ENCODE measurements at places on chromosomes 7 and 10. TPM values are rescaled to one million over a fixed set of nuclear protein-coding genes. Genes with fewer than 3 reads are reported as not detected.

DNA sequence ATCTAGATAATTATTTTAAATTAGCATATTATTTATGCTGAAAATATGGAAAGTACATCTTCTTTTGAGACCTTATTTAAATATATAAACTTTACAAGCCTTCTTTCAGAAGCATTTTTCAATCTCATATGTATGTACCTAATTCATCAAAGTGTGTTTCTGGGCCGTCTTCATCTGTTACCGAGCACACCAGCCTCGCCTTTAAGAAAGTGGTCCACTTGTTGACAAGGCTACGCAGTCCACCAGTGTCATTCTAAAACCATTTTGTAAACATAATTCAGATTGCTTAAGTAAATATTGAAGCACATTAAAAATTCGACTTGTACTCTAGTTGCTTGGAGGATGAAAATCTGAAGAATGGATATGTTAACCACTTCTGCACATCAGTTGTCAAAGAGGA is 116.3 kb downstream of the SEMA3C start:
- no peaks in the 10 kb centered on the region for H3K4me1 ChIP-seq
- H3K36me3 ChIP-seq, result no peaks in the 10 kb centered on the region
- DNase-seq, result no peak
- no peak overlapping the region for H3K4me3 ChIP-seq

- H3K36me3 ChIP-seq, result no peaks in the 10 kb centered on the region
- DNase-seq, result no peak
- H3K27me3 ChIP-seq, result no peaks in the 10 kb centered on the region
- H3K4me3 ChIP-seq, result no peak overlapping the region
- no peak overlapping the region for H3K27ac ChIP-seq
Measured at GRCh38 chr10:116646502-116646901, 25.7 kb downstream of the PNLIPRP2 start.

DNA sequence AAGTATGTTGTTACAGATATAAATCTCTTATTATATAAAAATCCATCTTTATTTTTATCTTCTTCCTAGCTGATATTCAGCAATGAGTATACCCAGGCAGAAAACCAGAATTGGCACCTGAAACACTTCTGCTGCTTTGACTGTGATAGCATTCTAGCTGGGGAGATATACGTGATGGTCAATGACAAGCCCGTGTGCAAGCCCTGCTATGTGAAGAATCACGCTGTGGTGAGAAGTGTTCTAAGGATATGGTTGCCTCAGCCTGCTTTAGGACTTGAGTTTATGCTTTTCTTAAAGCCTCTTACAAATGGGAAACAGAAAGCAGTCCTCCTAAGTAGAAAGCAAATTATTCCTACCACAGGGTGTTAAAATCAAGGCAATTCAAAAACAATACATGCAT is 41.9 kb downstream of the TES start:
- no peak overlapping the region for H3K4me3 ChIP-seq
- no peak for DNase-seq

DNA sequence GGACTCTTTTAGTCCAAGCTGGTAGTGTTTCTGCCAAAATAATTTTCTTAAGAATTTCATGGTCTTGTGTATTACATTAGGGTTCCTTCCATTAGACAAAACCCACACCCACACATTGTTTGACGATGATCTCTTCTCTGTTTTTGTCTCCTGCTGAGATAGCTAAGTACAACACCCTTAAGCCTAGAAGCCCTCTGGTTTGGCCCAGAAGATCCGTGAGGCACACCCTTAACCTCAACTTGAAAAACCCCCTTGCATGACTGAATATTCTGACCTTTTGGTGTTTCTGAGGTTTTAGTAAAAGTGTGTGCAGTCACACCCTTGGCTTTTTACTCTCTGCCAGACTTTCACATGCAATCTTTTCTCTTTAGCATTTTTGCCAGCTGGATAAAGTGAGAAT is 29.3 kb upstream of the ERCC6 start:
- DNase-seq, result no peak
- H3K4me1 ChIP-seq, result no peaks in the 10 kb centered on the region
- no peak overlapping the region for H3K4me3 ChIP-seq
- H3K27ac ChIP-seq, result no peak overlapping the region
- no peaks in the 10 kb centered on the region for H3K27me3 ChIP-seq

- H3K4me1 ChIP-seq, result no peaks in the 10 kb centered on the region
- no peak overlapping the region for H3K27ac ChIP-seq
- DNase-seq, result no peak
- H3K4me3 ChIP-seq, result no peak overlapping the region
- no peaks in the 10 kb centered on the region for H3K27me3 ChIP-seq
- H3K36me3 ChIP-seq, result no peaks in the 10 kb centered on the region
Measured at GRCh38 chr10:126380352-126381076, 7.8 kb downstream of the ADAM12 start.

GRCh38 chr10:32961343-32961894 is 3.4 kb upstream of the ITGB1 start:
- H3K4me3 ChIP-seq, result no peak overlapping the region
- no peaks in the 10 kb centered on the region for H3K36me3 ChIP-seq
- H3K27ac ChIP-seq, result peak overlapping the region; percentile 90
- peaks cover 12% of the 10 kb centered on the region for H3K4me1 ChIP-seq
- DNase-seq, result no peak
- H3K27me3 ChIP-seq, result no peaks in the 10 kb centered on the region

GRCh38 chr10:70403483-70404035 is 386 bp upstream of the EIF4EBP2 start:
- no peaks in the 10 kb centered on the region for H3K36me3 ChIP-seq
- DNase-seq, result no peak
- no peak overlapping the region for H3K4me3 ChIP-seq
- no peaks in the 10 kb centered on the region for H3K27me3 ChIP-seq
- peaks cover 4% of the 10 kb centered on the region for H3K4me1 ChIP-seq
- no peak overlapping the region for H3K27ac ChIP-seq

GRCh38 chr10:43922335-43923280 is 273.9 kb upstream of the ZNF32 start:
- DNase-seq, result peak; percentile 40
- H3K4me3 ChIP-seq, result no peak overlapping the region
- no peaks in the 10 kb centered on the region for H3K4me1 ChIP-seq
- no peaks in the 10 kb centered on the region for H3K36me3 ChIP-seq

GRCh38 chr7:81478664-81479063 is 291.2 kb downstream of the HGF start:
- peak; percentile 26 for DNase-seq
- no peak overlapping the region for H3K4me3 ChIP-seq
- no peak overlapping the region for H3K27ac ChIP-seq
- no peaks in the 10 kb centered on the region for H3K27me3 ChIP-seq
- no peaks in the 10 kb centered on the region for H3K36me3 ChIP-seq

DNA sequence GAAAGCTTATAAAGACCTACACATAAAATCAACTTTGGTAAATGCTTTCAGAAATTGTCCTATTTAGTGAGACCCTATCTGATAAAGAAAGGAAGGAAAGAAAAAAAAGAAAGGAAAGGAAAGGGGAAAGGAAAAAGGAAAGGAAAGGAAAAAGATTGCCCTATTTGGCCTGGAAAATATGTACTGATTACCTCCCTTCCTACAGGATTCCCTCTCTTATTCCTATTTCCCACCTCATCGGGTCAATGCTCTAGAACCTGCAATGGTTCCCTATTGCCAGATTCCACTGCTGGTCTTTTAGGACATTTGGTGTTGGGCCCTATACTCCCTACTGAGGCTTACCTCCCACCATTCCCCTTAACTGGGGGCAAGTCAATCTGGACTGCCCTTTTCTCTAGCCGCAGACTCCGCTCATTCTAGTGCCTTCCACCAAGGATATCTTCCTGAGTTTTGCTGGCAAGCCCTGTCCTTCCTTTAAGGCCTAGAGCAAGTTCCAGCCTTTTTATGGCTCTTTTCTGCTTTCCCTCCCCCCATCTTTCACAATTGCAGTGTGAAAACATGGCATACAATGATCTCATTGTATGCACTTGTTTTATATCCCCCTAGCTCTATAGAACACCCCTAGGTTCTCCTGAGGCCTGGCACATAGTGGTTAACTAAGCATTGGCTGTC is 4.4 kb downstream of the DDIT4 start:
- H3K27me3 ChIP-seq, result no peaks in the 10 kb centered on the region
- H3K36me3 ChIP-seq, result peaks cover 12% of the 10 kb centered on the region
- H3K4me1 ChIP-seq, result peaks cover 27% of the 10 kb centered on the region
- DNase-seq, result no peak
- no peak overlapping the region for H3K4me3 ChIP-seq
- no peak overlapping the region for H3K27ac ChIP-seq

- no peaks in the 10 kb centered on the region for H3K27me3 ChIP-seq
- no peak overlapping the region for H3K27ac ChIP-seq
- no peaks in the 10 kb centered on the region for H3K36me3 ChIP-seq
- no peak for DNase-seq
- no peak overlapping the region for H3K4me3 ChIP-seq
- H3K4me1 ChIP-seq, result peaks cover 7% of the 10 kb centered on the region
Measured at GRCh38 chr10:50541921-50542320, 81.8 kb downstream of the SGMS1 start.

DNA sequence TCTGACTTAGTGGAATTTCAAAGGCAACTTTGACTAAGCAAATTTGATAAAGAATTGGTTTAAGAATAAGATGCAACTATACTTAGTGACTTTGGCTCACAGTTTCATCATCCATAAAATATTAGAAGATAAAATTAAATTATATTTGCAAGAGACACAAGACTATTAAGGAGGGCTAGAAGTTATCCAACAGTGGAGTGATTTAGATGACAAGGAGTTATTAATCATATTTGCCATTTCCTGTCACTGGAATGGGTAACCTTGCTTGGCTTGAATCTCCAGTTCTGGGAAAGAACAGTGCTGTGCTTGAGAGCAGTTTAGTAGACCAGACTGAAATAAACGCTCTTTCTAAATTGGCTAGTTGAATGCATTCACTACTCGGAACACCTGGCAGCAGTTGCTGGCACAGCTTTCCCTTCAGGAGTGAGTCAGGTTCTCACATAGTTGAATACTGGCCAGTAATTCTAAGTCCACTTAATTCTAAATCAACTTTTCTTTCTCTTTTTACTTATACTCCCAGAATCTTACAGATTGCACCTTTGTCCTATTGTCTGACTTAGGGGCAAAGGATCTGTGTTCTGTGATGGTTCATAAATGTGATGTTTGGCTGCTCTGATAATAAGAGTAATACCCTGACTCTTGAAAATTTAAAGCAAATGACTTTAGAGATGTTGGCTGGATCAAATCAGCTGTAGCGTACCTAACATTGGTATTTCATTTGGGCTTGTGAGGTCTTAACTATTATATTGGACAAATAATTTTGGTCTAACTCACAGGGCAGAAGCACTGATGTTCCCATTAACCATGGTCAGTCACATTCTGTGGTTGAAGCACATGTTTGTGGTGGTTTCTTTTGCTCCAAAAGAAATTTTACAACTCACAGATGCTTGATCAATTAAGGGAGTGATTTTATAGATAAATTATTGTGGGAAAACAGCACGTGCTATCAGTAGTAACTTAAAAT is 16.6 kb downstream of the STMP1 start:
- DNase-seq, result peak; percentile 58
- no peak overlapping the region for H3K4me3 ChIP-seq
- H3K4me1 ChIP-seq, result peaks cover 8% of the 10 kb centered on the region
- H3K27ac ChIP-seq, result no peak overlapping the region
- no peaks in the 10 kb centered on the region for H3K27me3 ChIP-seq

GRCh38 chr7:142030294-142030693 is 34.6 kb downstream of the MGAM start:
- no peak overlapping the region for H3K27ac ChIP-seq
- no peak for DNase-seq
- no peaks in the 10 kb centered on the region for H3K4me1 ChIP-seq
- H3K36me3 ChIP-seq, result no peaks in the 10 kb centered on the region
- H3K27me3 ChIP-seq, result no peaks in the 10 kb centered on the region

DNA sequence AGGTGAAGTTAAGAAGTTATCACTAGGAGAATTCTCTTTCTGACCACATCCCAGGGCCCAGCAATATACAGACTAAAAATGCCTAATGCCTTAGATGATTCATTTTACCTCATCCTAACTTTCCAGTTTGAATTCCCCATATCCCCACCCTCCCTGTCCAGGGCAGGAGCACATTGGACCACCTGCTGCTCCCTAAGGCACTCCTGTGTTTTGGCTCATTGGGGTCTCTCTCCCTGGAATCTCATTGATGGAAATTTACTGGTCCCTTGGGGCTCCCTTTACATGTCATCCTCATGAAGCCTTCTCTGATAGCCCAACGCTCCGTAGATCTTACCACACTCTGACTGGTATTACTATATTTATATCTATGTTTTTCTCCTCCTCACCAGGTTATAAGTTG is 2.7 kb downstream of the IL2RA start:
- no peak overlapping the region for H3K4me3 ChIP-seq
- DNase-seq, result no peak
- no peaks in the 10 kb centered on the region for H3K27me3 ChIP-seq

- peaks cover 7% of the 10 kb centered on the region for H3K4me1 ChIP-seq
- DNase-seq, result no peak
- peaks cover 11% of the 10 kb centered on the region for H3K36me3 ChIP-seq
- no peaks in the 10 kb centered on the region for H3K27me3 ChIP-seq
Measured at GRCh38 chr7:42928754-42929153, 3.2 kb downstream of the PSMA2 start.

- H3K4me1 ChIP-seq, result peaks cover 2% of the 10 kb centered on the region
- DNase-seq, result no peak
- no peak overlapping the region for H3K4me3 ChIP-seq
- H3K27me3 ChIP-seq, result no peaks in the 10 kb centered on the region
Measured at GRCh38 chr7:51340029-51340838, 23.6 kb upstream of the COBL start.

DNA sequence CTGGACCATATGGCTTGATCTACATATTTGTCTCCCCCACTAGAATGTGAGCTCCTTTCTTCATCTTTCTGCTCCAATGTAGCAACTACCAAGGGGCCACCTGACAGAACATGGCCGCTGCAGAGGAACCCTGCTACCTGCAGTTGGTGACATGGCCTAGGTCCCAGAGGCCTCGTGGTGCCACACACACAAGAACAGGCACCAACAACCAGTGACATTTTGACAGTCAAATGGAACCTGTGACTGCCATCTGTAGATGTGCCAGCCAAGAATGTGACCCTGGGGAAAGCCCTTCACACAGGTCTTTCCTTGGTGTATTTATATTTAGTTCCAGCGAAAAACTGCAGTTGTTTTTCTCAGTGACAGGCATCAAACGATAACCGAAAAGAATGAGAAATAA is 67.9 kb upstream of the ANKRD1 start:
- H3K4me1 ChIP-seq, result no peaks in the 10 kb centered on the region
- no peak for DNase-seq
- no peak overlapping the region for H3K27ac ChIP-seq
- H3K4me3 ChIP-seq, result no peak overlapping the region

GRCh38 chr10:124325633-124325914 is 93.1 kb downstream of the OAT start:
- no peak overlapping the region for H3K27ac ChIP-seq
- no peaks in the 10 kb centered on the region for H3K27me3 ChIP-seq
- no peak for DNase-seq
- no peaks in the 10 kb centered on the region for H3K4me1 ChIP-seq
- no peaks in the 10 kb centered on the region for H3K36me3 ChIP-seq

- H3K27me3 ChIP-seq, result no peaks in the 10 kb centered on the region
- H3K4me3 ChIP-seq, result no peak overlapping the region
- no peak for DNase-seq
- H3K4me1 ChIP-seq, result no peaks in the 10 kb centered on the region
- H3K27ac ChIP-seq, result no peak overlapping the region
- H3K36me3 ChIP-seq, result no peaks in the 10 kb centered on the region
Measured at GRCh38 chr10:86299562-86299961, 67.0 kb downstream of the GRID1 start.

Gene IFIT2
- polyA plus RNA-seq, result 17.8 TPM

Gene LAMB1
- 103 TPM for polyA plus RNA-seq

Gene ARPC1A
- 212 TPM for polyA plus RNA-seq

Gene RELN
- 0.24 TPM for polyA plus RNA-seq

Gene LIPN
- polyA plus RNA-seq, result not detected

Gene EVX1
- polyA plus RNA-seq, result not detected

Gene CALHM1
- not detected for polyA plus RNA-seq

Gene LLCFC1
- polyA plus RNA-seq, result 0.22 TPM

Gene NAT16
- polyA plus RNA-seq, result 0.01 TPM

Gene TFR2
- 0.33 TPM for polyA plus RNA-seq

Gene PDK4
- 27.9 TPM for polyA plus RNA-seq

Gene PLAC9
- polyA plus RNA-seq, result 11.8 TPM
